ENCODE measurements at places on chromosomes 4 and X.

DNA sequence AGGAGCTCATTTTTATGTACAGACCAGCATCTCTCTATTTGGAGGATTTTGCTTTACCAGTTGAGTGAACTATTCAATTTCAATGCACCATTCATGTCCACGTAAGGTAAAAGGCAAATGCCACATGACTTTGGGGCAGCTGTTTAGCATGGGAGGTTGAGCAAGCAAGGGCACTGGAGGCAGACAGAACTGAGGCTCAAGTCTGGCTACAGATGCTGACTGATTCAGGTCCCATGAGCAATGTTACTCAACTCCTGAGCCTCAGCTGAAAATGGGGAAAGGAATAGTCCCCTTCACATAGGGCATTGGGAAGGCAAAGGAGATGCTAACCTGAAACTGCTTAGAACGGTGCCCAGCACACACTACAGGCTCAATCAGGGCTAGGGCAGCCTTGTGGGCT is 93.0 kb upstream of the MTM1 start:
- DNase-seq, result peak; percentile 18

DNA sequence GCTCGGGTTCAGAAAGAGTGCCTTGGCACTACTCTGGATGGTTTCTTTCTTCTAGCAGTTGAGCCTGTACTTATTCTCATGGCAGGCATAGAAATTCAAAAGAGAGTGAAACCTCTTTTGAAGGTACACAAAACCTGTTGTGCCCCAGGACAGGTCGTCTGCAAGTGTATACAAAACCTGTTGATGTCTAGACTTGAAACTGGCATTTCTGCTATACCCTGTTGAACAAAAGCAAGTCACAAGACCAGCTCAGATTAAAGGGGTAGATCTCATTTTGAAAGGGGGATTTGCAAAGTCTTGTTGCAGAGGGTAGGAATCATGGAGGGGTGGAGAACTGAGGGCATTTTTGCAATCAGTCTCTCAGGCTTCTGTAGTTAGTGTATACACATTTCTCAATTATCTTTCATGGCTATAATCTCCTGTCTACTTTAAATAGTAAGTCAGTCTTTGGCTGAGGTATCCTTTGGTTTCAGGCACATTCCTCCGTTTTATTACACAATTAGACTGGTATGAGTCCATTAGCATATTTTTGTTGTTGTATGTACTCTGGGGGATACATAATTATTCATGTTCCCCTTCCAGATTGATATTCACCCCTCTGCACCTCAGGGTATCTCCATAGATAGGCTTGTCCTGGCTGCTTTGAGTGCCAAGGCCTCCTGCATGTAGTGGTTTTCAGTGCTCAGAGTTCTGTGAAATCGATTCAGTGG is 251.4 kb downstream of the DTHD1 start:
- no peak for DNase-seq

GRCh38 chrX:69374569-69374968 is 129.6 kb upstream of the NALF2 start:
- no peak for DNase-seq

- peak; percentile 17 for DNase-seq
Observed at GRCh38 chr4:72446353-72447055, 122.5 kb downstream of the ADAMTS3 start.

DNA sequence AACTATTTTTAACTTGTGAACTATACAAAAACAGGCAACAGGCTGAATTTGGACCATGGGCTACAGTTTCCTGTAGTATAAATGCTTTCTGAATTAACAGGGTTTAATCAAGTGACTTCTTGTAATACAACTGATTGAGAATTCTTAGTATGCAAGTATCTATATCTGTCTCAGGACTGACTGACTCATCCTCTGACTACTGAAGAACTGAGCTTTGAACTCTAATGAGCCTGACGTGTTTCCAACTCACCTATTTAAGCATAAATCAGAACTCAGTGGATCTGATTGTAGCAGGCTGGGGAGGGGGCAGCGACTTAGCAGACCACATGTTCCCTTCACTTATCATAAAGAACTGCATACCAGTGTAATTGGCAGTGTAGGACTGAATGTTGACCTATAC is 7.8 kb downstream of the SPATA4 start:
- no peak for DNase-seq

GRCh38 chr4:111678479-111678878 is 466.8 kb upstream of the FAM241A start:
- peak; percentile 65 for DNase-seq

DNA sequence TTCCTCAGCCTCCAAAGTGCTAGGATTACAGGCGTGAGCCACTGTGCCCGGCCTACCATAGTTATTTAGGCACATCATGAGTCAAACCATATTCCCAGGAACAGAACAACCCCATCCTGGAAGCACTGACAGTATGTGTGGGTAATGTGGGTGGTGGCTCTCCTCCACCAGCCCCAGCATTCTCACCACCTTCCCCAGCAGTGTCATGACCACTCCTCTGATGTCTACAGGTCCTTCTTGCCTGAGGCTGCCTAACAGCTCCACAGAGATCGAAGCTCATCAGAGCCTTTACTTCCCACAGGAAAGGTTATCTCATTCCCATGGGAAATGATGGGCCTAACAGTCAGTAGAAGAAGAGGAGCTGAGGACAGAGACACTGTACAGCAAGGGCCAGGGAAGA is 129.5 kb upstream of the GPC4 start:
- DNase-seq, result no peak

- DNase-seq, result no peak
Observed at GRCh38 chr4:86013621-86014020, 346.2 kb downstream of the MAPK10 start.

DNA sequence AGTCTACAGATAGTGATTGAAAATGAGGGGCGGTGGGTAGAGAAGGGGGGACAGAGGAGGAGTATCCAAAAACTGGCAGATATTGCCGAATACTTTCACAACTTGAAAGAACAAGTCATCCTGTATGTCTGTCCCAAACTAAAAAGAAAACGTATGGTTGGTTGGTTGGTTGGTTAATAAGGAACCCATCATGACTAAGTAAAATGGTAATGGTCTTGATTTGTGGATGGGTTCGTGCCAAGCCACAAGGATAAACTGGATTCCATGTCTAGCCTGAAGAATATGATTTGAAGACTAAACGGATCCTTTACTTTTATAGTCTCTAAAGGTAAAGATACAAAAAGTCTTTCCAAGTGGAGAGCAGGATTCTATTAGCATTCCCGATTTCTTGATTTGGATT is 208.4 kb downstream of the DCLK2 start:
- DNase-seq, result no peak

DNA sequence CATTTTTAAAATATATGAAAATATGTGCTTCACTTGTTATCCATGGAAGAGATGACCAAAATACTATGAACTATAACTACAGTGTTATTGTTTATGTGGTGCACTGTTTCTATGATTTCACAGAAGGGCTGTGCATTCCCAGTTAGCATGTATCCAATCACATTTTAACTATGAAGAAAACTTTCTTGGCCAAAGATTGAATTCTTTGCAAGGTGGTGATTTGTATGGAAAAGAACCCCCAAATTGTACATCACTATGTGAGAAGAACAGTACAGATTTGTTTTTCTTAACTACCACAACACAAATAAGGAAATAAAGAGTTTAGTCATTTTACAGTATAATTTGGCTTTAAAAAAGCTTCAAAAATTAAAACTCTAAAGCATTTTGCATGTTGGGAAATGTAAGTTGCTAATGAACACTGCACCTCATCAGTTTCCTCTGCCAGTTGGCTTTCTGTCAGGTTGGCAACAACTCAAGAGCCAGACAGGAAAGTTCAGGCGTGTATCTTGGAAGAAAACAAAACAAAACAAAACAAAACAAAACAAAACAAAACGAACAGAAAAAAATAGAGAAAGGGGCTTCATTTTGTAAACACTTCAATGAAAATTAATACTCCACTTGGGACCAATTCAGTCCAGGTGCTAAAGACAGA is 237.0 kb downstream of the SCFD2 start:
- no peak for DNase-seq

- no peak for DNase-seq
Observed at GRCh38 chr4:82136161-82136801, 237.5 kb downstream of the HNRNPD start.

- no peak for DNase-seq
Observed at GRCh38 chrX:154419688-154420401, 8.5 kb downstream of the TAFAZZIN start.

DNA sequence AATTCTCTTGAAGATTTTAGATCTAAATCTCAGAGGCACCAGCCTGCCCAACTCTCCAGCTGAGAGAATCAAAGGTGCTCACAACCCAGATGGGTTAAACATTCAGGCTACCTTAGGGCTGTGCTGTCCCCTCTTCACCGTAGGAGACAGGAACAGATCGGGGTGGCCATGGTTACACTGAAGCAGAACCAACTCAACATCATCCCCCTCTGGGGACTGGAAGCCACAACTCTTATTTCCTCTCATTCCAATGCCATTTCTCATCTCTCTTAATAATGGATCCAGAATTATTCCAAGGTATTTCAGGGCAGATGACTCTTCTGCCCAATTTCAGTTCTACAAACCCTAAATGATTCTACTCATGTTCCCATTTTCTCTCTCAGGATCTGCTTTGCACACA is 109.7 kb downstream of the NKX6-1 start:
- DNase-seq, result peak; percentile 24

DNA sequence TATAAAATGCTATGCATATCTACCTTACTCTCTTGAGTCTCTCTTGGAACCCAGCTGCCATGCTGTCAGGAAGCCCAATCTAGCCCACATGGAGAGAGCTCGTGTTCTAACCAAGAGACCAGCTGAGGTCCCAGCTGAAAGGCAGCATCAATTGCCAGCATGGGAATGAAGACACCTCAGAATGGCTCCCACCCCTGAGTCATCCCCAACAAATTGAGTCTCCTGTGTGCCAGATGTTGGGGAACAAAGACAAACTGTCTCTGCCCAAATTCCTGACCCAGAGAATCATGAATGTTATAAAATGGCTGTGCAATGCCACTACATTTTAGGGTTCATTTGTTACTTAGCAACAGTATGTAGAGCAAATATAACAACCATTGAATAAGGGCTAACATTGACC is 105.2 kb upstream of the STX18 start:
- peak; percentile 37 for DNase-seq

- no peak for DNase-seq
Observed at GRCh38 chr4:188484256-188484655, 345.0 kb downstream of the TRIML1 start.

- DNase-seq, result peak; percentile 96
Observed at GRCh38 chr4:1579901-1580691, 104.0 kb downstream of the FAM53A start.

DNA sequence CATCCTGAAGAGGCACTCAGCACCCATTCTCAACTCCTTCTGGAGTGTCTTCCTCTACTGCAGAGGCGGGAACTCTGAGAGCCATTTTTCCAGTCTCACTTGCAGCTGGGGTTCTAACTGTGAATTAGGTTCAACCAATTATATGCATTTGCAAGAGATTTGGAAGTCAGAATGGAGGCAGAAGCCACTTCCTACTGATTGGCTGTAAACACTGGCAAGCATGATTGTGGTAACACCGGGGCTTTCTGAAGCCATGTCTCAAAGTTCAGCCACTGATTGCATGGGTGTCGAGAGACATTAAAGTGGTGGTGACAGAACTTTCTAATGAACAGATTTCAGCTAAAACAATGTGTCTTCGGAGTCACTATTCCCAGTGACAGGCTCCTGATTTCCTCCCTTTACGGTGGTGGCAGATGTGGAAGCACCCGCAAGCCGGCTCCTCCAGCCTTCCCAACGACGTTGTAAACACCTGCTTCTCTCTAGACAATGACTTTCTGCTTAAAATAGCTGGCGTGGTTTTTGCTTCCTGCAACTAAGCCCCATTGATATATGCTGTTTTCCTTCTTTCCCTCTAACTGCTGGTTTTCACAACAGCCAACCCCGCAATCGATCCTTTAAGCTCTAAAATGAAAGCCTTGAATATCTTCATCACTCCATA is 92.0 kb downstream of the IRF2 start:
- DNase-seq, result no peak

GRCh38 chr4:70704931-70705182 is 16.5 kb downstream of the UTP3 start:
- peak; percentile 48 for DNase-seq

- DNase-seq, result no peak
Observed at GRCh38 chr4:109125084-109125483, 177.4 kb downstream of the COL25A1 start.

DNA sequence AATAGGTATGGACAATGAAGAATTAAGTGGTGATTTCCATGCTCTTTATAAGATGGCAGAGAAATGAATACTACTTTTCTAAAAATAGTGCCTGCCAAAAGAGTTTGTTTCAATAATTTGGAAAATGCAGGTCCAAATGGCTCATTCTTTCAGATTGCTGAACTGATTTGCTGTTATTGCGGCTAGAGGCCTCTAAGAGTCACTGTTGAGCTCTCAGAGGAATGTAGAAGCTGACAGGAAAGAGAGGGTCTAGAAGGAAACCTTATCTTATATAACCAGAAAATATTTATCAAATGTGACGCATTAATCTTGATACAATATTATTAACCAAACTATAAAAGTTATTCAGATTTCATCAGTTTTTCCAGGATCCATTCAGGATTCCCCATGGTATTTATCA is 65.7 kb upstream of the PAGE1 start:
- peak; percentile 17 for DNase-seq

GRCh38 chr4:70614184-70614555 is 14.4 kb upstream of the ENAM start:
- no peak for DNase-seq

- no peak for DNase-seq
Observed at GRCh38 chr4:26468283-26468949, 21.9 kb downstream of the CCKAR start.

DNA sequence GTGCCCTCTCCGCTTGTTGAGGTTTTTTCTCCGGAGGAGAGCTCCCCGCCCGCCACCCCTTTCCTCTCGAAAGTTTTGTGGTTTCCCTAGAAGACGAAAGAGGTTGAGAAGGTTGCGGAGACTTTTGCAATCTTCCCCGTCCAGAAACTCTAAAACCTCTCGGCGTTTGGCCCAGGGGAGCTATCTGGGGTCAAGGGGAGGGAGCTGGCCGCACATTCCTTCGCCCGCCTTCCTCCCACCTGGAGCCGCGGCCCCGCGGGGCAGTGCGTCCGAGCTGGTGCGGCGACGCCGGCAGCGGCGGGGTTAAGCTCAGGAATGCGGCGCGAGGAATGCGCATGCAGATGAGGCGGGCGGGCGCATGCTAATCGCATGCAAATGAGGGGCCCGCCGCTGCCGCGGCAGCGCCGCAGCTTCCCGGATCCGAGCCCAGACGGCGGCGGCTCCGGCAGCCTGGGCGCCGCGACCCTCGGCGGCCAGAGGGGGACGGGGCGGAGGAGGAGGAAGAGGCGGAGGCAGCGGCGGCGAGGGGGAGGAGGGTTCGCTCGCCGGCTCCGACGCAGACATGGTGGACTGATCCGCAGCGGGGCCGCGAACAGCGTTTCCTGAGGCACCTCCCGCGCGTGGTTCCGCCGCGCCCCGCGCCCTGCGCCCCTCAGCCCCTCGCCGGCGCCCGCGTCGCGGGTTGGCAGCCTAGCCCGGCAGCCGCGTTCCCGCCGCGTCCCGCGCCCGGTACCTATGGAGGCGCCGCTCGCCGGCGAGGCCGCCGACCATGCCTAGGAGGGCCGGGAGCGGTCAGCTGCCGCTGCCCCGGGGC is at the start of gene WWC2:
Gene WWC2, plus strand, starts transcription at position 535 of the 814 bp plus-strand sequence. Its CDS starts 235 bp downstream, at position 770.
- DNase-seq, result peak; percentile 95

GRCh38 chrX:123881330-123881729 is 21.5 kb downstream of the XIAP start:
- no peak for DNase-seq
